Putamen (tissue), 1 donor: ENCODE measurements at places on chromosomes 7 and 10.
A peak's percentile ranks its signal among the peaks of the same experiment; 100 is the strongest.

- DNase-seq = no peak
Measured at GRCh38 chr10:91284486-91285090, 64.1 kb downstream of the PCGF5 start.

- no peak for DNase-seq
Measured at GRCh38 chr10:49426490-49427360, 30.8 kb upstream of the DRGX start.

- no peak for DNase-seq
Measured at GRCh38 chr10:113078282-113078907, 128.3 kb downstream of the TCF7L2 start.

GRCh38 chr7:141640239-141640840 lies 61.6 kb downstream of the DENND11 start:
- DNase-seq = no peak

- DNase-seq = peak; percentile 33
Measured at GRCh38 chr7:94595717-94596116, 60.2 kb downstream of the SGCE start.

- no peak for DNase-seq
Measured at GRCh38 chr10:129958629-129959543, 5.2 kb downstream of the EBF3 start.

- no peak for DNase-seq
Measured at GRCh38 chr7:29860186-29860585, 53.9 kb downstream of the WIPF3 start.

GRCh38 chr10:24853661-24854060 lies 98.7 kb downstream of the PRTFDC1 start:
- DNase-seq = no peak

- DNase-seq = no peak
Measured at GRCh38 chr10:6269432-6269831, 66.7 kb downstream of the PFKFB3 start.

DNA sequence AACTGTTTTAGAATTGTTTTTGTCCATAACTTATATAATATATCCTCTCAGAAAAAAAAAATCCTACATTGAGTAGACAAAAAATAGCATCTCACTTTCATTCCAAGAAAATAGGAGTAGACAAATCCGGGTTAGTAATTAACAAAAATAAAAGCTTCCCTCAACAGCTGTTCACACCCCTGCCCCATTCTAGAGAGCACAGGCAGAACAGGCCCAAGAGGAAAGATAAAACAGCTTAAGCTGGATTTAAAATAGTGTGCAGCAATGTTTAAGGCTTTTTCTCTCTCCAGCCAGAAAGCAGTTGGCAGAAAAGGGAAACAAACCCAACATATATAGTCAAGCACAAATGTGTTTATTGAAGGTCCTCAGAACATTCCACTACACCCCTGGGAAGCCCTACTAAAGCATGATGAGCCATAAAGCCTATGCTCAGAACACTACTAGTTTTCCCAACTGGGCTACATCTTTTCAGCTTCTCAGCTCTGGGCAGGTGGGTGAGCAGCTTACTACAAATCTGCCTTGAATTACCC lies 189.9 kb downstream of the MTERF1 start:
- no peak for DNase-seq

DNA sequence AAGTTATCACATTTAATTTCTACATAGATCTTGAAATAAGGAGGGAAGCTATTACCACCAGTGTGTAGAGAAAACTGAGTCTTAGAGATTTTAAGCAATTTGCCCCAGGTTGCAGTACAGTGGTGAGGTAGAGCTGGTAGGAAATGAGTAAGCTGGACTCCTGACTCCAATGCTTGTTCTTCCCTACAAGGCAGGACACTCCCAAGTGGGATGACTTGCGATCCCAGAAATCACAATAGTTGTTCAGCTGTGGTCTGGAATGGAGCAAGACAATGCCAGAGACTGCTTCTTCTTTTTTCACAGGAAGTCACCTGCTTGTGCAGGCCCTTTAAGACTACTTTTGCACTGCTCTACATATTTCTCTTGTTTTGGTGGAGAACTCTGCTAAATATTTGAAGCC lies 327.2 kb upstream of the BMPER start:
- no peak for DNase-seq

- no peak for DNase-seq
Measured at GRCh38 chr10:17453035-17453372, 1.4 kb downstream of the ST8SIA6 start.

GRCh38 chr7:46192271-46192670 lies 271.2 kb upstream of the IGFBP3 start:
- no peak for DNase-seq
